Natural killer cell (primary cell): ENCODE measurements at places on chromosomes 5 and 9. TPM values are rescaled to one million over a fixed set of nuclear protein-coding genes. Genes with fewer than 3 reads are reported as not detected.

Gene RGS7BP
- not detected for total RNA-seq

Gene KLF9
- 51.2 TPM for total RNA-seq

Gene NR4A3
- total RNA-seq = 38.6 TPM

Gene SLC6A3
- total RNA-seq = not detected

Gene SAPCD2
- 2.6 TPM for total RNA-seq

- DNase-seq = no peak
- no peak overlapping the region for H3K4me3 ChIP-seq
- H3K27me3 ChIP-seq = no peaks in the 10 kb centered on the region
- no peaks in the 10 kb centered on the region for H3K36me3 ChIP-seq
Measured at GRCh38 chr5:171299228-171299627, 9.8 kb upstream of the TLX3 start.

- DNase-seq = no peak
- peaks cover 1% of the 10 kb centered on the region for H3K36me3 ChIP-seq
- H3K27ac ChIP-seq = no peak overlapping the region
Measured at GRCh38 chr5:172858511-172858989, 24.5 kb downstream of the ERGIC1 start.

- H3K27ac ChIP-seq = no peak overlapping the region
- no peaks in the 10 kb centered on the region for H3K36me3 ChIP-seq
- no peaks in the 10 kb centered on the region for H3K4me1 ChIP-seq
- H3K27me3 ChIP-seq = no peaks in the 10 kb centered on the region
Measured at GRCh38 chr5:86070719-86071118, 547.0 kb upstream of the COX7C start.

DNA sequence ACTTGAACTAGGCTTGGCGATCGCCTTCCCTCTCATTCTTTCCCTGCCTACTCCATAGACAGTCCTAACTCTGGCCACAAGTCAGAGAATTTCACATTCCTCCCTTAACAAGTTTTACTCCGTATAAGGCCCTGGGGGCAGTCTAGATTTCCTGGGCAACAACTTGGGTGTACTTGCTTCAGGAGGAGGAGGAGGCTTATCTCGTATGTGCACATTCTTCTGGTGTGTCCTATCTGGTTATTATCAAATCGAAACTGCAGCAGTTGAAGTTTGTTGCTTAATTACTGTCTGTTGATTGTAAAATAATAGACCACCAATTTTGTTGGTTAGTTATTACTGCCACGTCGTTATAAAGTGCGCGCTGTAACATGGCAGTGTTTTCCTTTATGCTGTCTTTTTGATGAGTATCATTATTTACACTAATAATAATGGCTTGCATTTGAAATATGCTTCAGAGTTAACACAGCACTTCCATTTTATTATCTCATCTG lies 42.0 kb downstream of the PIP5K1B start:
- DNase-seq = no peak
- H3K27ac ChIP-seq = no peak overlapping the region
- H3K36me3 ChIP-seq = no peaks in the 10 kb centered on the region
- no peaks in the 10 kb centered on the region for H3K4me1 ChIP-seq
- no peak overlapping the region for H3K4me3 ChIP-seq

DNA sequence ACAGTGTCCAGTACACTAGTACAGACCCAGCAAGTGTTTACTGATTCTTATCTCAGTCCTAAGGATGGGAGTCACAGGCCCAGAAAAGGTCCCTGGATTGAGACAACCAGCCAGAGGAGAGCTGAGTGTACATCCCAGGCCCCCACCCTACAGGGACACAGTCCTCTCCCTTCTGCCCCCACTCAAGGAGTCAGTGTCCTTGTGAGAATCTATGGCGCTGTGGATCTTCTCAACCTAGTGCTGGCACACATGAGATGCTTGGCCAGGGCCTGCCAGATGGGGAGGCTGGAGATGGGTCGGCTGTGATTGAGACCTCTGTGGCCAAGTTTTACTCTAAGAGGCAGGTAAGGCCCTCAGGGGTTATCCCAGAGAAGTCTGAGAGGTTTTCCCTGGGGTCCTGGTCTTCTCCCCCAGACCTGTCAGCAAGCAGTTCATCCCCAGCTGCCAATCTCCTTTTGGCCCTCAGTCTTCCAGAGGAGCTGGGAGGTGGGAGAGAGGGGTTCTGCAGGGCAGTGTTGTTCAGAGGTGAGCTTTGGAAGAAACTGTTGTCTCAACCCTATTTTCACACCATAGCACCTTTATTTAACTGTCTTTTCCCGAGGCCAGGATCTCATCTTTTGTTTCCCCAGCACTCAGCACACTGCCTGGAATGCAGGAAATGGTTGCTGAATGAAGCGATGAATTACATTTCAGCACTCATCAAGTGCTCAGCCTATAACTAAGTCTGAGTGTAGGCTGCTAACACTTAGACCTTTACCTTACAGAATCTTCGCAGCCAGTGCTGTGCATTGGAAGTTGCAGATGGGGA lies 3.2 kb upstream of the NSD1 start:
- H3K4me3 ChIP-seq = no peak overlapping the region
- peaks cover 20% of the 10 kb centered on the region for H3K4me1 ChIP-seq
- no peak for DNase-seq
- H3K27ac ChIP-seq = no peak overlapping the region
- peaks cover 4% of the 10 kb centered on the region for H3K36me3 ChIP-seq

GRCh38 chr5:8813180-8813579 lies 732.7 kb downstream of the SEMA5A start:
- H3K4me3 ChIP-seq = no peak overlapping the region
- no peaks in the 10 kb centered on the region for H3K4me1 ChIP-seq
- H3K36me3 ChIP-seq = no peaks in the 10 kb centered on the region
- no peaks in the 10 kb centered on the region for H3K27me3 ChIP-seq

DNA sequence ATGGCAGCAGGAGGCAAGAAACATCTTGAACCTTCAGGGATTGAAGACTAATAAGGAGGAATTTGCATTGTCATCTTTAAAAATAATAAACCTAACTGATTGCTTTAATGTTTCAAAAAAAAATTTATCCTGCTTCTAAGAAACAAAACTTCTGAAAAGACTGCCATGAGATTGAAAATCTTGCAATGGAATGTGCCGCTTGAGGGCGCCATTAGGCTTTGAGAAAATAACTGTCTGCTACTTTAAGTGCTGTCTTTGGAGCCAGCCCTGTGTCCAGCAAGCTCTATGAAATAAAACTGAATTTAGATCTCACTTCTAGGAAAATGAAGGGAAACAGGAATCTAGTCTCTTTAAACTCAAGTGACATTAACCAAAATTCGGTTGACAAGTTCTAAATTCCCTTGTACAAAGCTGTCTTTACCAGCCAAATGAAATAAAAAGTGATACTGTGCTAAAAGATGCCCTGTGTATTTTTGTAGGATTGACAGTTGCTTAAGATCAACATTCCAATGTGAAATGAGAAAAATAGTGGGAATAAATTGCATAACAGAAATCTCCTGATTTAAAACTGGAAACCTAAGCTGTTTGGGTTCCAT lies 79.4 kb downstream of the ESM1 start:
- no peaks in the 10 kb centered on the region for H3K27me3 ChIP-seq
- peak; percentile 64 for DNase-seq
- no peaks in the 10 kb centered on the region for H3K36me3 ChIP-seq
- peaks cover 5% of the 10 kb centered on the region for H3K4me1 ChIP-seq
- H3K27ac ChIP-seq = no peak overlapping the region

DNA sequence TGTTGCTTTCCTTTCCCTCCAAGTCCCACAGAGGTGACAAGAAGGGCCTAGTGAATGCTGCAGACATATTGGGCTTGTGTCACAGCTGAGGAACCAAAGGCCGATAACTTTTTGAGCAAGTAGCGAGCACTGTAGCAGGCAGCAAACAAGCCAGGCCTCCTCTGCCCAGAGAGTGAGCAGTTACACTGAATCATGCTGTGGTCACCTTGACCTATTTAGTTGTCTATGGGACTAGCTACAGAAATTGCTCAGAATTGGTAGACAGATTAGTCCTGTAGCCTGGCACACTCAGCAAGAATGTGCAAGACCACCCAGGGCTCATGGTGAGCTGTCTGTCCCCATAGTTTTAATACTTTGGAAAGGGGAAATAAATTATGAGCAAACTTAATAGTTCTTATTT lies 25.2 kb downstream of the ZCCHC9 start:
- H3K27me3 ChIP-seq = no peaks in the 10 kb centered on the region
- H3K4me1 ChIP-seq = no peaks in the 10 kb centered on the region
- no peak overlapping the region for H3K27ac ChIP-seq

- DNase-seq = no peak
- H3K27ac ChIP-seq = no peak overlapping the region
- H3K36me3 ChIP-seq = no peaks in the 10 kb centered on the region
- no peaks in the 10 kb centered on the region for H3K4me1 ChIP-seq
- no peaks in the 10 kb centered on the region for H3K27me3 ChIP-seq
Measured at GRCh38 chr5:62083661-62084060, 222.3 kb upstream of the KIF2A start.
